ENCODE measurements at places on chromosomes 7 and 10.
A peak's percentile ranks its signal among the peaks of the same experiment; 100 is the strongest.

- no peak for DNase-seq
These were observed 2.1 kb downstream of the ANK3 start for GRCh38 chr10:60387531-60387930.

DNA sequence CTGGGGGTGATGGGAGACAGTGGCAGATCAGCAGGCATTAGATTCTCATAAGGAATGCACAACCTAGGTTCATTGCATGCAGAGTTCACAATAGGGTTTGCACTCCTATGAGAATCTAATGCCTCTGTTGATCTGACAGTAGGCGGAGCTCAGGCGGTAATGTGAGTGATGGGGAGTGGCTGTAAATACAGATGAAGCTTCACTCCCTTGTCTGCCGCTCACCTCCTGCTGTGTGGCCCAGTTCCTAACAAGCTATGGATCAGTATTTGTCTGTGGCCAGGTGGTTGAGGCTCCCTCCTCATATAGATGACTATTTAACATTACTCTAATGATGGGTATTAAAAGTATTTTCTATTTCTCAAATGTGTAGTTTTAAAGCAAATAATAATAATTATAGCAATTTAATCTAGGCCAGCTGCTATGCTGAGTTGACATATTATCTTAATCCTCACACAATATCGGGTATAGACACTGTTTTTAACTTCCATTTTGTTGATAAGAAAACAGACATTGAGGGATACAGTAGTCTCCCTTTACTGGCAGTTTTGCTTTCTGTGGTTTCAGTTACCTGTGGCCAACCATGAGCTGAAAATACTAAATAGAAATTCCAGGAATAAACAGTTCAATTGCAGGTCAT is 39.9 kb downstream of the KIF20B start:
- no peak for DNase-seq

DNA sequence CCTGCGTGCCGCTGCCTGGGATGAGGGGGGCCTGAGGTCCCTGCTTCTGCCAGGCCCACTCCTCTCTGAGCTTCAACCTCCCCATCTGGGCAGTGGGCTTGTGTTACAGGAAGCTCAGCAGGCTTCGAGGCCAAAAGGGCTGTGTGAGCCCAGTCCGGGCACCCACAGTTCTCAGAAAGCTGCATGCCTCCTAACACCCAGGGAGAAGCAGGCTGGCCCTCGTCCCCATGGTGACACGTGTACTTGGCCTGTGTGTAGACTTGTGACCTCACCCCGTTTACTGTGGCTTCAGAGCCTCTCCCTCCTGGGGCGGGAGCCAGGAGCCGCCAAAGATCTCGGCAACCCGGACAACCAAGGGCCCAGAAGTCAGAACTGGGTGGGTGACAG is 2.2 kb upstream of the GRIFIN start:
- no peak for DNase-seq

DNA sequence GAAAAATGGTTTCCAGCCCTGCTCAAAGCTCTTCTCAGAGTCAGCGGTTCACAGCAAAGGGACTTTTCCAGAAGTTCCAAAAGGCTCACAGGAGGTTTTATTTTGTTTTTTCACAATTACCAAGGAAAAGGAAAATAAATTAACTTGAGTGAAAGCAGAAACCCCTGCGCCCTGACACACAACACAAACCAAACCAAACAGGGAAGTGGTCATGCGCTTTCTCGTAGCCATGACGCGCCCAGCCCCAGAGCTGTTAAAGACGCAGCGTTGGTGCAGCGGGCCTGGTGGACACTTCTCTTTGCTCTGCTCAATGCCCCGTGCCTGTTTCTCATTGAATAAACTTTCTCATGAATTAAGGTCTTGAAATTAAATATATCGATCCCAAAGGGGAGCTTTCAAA is 134.4 kb upstream of the LYZL2 start:
- no peak for DNase-seq

DNA sequence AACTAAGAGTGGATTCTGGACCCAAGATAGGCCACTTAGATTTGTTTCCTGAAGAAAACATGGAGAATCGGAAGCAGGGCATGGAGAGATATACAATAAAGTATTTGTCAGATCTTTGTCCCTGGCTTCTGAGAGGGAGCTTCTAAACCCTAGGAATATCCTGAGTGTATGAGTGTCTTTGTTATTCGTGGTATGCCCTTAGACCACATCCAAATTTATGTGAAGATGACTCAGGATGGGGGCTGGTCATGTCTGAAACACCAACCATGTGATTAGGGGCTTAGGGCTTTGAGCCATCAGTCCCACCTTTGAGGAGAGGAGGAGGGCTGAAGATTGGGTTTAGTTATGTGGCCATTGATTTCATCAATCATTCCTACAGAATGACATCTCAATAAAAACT is 69.7 kb upstream of the PLPP4 start:
- DNase-seq = no peak

- no peak for DNase-seq
These were observed 180.0 kb downstream of the PDE1C start for GRCh38 chr7:31890198-31890597.

DNA sequence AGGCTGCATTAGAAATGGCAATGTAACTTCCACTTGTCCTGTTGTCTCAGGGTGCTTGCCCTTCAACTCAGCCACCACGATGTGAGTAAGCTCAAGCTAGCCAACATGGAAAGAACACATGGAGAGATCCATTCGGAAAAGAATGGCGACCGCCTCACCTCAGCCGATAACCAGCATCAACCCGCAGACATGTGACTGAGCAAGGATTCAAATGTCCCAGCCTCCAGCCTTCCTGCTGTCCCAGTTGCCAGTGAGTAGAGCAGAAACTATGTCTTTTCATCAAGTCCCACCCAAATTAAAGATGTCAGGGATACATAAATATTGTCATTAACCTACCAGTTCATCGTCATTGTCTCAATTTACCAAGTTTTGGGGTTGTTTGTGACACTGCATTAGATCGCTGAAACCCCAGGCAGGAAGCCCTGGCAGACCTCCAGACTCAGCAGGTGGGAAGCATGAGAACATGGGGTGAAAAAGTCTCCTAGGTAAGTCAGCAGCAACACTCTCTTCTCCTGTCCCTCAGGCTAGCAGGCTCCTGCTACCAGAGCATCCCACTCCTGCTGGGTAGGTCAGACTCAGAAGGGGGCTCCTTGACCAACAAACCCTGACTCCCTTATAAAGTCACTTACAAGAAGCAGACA is 67.0 kb downstream of the OSBPL3 start:
- DNase-seq = no peak

DNA sequence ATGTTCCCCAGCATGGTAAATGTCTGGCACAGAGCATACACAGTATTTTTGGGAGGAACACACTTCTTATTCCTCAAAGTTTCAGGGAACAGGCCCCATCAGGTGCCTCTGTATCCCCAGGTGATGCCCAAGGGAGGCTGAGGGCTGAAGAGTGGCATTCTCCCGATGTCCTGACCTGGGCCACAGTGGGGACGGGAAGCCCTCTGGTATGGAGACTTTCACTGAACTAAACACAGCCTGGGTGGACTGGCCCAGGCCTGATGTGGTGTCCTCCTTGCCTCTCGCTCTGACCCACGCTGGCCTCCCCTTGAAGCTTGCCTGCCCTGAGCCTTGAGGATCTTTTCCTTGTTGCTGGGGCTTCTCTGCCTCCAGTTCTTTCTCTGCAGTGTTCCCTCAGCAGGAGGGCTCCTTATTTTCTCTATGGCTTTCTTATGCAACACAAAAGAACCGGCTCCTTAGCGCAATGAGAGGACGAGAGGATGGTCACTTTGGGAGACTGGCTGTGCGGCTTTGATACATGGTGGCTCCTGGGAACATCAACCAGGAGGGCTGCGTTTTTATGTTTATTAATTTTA is 157.5 kb upstream of the TNS3 start:
- no peak for DNase-seq

DNA sequence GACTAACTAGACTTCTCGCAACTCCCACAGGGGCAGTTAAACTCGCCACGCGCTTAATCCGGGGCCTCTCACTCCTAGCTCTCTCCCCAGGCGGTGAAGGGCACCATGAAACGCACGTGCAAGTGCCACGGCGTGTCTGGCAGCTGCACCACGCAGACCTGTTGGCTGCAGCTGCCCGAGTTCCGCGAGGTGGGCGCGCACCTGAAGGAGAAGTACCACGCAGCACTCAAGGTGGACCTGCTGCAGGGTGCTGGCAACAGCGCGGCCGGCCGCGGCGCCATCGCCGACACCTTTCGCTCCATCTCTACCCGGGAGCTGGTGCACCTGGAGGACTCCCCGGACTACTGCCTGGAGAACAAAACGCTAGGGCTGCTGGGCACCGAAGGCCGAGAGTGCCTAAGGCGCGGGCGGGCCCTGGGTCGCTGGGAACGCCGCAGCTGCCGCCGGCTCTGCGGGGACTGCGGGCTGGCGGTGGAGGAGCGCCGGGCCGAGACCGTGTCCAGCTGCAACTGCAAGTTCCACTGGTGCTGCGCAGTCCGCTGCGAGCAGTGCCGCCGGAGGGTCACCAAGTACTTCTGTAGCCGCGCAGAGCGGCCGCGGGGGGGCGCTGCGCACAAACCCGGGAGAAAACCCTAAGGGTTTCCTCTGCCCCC is 19.5 kb downstream of the WNT8B start:
- peak; percentile 79 for DNase-seq
